LoVo (cell line): ENCODE measurements at places on chromosomes 1 and 21.

DNA sequence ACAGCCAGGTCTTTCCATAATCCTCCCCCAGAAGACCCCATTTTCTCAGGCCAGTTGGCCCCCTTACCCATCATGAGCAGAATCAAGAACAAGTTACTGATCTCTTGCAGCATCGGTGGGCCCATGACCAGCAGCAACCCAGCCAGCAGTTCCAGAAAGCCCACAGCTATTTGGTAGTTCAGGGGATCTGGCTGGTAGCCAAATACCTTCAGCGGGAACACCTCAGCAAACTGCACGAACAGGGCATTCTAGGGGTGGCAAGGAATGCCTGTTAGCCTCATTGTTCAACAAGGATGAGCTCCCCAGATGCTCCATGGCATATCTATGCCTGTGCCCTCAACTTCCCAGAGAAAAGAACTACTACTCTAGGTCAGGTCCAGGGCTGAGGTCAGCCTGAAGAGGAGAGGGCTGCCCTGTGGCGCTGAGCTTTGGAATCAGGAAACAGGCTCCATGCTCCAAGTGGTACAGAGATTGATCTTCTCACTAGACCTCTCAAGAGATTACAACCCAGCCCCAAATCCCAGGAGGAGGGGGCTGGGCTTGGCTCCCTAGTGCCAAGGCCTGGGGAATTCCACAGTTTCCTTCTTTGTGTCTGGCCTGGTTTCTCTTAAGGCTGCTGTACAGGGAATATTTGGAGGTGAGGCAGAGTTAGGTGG lies 1.3 kb downstream of the TMEM35B start:
- no peak for DNase-seq

GRCh38 chr1:107473065-107473464 lies 332.2 kb downstream of the NTNG1 start:
- DNase-seq = no peak

GRCh38 chr1:75471252-75471651 lies 139.7 kb downstream of the SLC44A5 start:
- no peak for DNase-seq

GRCh38 chr1:67573311-67573872 lies 111.6 kb upstream of the GADD45A start:
- no peak for DNase-seq

DNA sequence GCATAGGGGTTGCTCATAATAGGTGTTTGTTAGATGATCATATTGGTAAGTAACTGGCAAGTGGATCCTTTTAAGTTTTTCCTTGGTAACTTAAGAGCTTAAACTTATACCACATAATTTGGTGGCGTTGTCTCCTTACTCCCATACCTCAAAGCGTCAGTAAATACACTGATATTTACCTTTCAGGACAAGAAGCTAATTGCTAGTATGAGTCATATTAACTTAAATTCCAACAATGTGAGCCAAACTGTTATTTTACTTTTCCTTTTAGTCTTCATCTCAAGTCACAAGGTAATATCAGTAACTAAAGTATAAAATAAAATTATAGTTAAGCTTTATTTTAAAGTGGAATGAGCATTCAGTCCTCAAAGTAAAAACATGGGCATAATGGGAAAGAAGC lies 9.0 kb upstream of the SH3GLB1 start:
- peak; percentile 20 for DNase-seq

DNA sequence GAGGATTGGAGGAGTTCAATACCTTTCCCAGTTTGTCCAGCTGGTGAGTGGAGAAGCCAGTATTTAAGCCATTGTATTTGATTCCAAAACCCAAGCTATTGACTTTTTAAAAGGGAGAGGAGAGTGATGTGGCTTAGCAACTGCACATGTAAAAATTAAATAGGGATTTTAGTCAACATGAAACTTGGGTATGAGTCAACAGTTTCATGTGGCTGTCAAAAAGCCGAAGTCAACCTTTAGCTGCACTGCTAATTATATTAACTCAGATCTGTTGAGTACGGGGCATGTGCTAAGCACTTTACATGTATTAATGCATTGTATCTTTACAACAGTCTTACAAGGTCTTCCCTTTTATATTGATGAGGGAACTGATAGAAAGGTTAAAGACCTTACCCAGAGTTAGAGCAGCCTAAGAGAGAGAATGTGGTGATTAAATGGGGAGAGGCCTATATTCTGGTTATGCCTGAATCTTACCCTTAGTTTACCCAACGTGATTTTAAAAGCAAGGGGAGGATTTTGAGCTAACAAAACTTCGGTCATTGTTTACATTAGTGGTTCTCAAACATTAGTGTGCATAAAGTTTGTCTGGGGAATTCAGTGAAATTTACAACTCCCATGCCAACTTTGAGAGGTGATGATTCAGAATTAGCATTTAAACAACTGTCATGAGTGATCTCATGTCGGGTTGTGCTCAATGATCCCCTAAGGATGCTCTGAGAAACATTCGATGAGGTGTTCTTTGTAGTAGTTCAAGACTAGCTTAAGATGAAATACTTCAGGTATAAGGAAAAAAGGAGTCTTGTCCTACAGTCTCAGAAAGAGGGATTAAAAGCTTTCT lies 6.9 kb upstream of the SLC35F3 start:
- DNase-seq = no peak

- DNase-seq = no peak
Measured at GRCh38 chr1:149848340-149849110, 50.8 kb upstream of the BOLA1 start.

DNA sequence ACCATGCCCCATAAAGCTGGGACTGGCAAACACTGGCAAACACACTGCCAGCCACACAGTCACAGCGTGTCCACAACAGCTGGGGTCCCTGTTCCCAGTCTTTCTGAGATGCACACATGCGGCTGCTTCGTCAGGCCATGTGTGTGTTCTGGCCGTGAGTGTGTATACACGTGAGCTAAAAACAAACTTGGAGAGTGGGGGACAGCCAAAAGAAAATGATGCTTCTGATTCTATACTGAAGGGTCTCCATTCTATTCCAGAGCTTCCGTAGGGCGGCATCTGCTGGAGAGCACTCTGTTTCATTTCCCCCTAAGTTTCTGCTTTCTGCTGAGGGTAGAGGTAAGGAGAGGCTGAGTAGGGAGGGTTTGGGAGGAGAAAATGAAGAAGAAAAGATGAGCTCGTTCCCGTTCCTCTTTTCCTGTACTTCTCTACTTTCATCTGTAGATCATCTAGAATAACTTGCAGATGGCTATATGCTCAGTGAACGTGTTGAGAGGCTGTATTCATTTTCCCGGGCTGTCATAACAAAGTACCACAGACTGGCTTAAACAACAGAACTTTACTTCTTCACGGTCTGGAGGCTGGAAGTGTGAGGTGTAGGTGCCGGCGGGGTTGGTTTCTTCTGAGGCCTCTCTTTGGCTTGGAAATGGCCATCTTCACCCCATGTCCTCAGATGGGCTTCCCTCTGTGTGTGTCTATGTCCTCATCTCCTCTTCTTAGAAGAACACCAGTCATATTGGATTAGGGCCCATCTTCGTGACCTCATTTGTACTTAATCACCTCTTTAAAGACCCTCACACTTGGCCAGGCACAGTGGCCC lies 151.6 kb downstream of the TOMM20 start:
- no peak for DNase-seq

DNA sequence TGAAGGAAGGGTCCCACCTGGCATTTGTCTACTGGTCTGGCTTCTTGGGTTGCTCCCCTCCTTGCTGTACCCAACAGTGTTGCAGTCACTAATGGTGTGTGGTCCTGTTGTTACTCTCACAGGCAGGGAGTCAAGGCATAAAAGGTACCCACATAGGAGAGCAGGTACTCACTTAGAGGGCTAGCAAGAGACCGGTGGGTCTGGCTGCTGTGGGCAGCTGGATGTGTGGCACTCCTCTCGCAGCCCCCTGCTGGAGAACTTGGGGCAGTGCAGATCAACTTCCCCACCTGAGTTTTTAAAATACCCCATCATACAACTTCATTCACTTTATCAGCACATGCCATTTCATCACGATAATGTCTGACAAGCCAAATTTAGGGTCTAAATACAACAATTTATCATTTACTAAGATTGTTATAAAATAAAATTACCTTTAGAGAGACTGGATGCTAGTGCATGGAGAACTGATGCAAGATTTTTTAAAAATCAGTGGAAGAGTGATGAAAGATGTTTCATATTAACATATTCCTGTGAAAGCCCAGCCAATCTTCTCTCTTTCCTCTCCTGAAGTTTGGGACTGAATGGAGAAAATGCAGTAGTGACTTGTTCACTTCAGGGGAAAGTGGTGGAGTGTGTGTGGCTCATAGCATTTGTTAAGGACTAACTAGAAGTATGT lies 42.8 kb downstream of the ACP6 start:
- DNase-seq = peak; percentile 24

GRCh38 chr1:16614361-16615252 lies 1.2 kb upstream of the NBPF1 start:
- DNase-seq = no peak

- no peak for DNase-seq
Measured at GRCh38 chr1:113904293-113904673, 316 bp downstream of the AP4B1 start.

DNA sequence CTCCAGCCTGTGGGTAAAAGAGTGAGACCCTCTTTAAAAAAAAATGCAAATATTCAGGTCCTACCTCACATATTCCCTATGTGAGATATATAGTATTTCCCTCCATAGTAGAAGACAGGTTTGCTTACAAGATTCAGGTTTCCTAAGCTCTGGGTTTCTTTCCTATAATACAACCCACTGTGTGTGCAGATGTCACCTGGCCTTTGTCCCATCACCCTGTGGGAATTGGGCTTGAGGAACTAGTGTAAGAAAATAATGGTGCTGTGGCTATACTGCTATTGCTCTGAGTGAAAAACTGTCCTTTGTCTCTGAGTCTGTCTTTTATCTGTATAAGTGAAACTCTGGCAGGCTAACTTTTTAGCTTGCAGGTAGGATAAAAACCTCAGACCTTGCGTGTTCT lies 13.0 kb downstream of the C1orf146 start:
- DNase-seq = no peak

DNA sequence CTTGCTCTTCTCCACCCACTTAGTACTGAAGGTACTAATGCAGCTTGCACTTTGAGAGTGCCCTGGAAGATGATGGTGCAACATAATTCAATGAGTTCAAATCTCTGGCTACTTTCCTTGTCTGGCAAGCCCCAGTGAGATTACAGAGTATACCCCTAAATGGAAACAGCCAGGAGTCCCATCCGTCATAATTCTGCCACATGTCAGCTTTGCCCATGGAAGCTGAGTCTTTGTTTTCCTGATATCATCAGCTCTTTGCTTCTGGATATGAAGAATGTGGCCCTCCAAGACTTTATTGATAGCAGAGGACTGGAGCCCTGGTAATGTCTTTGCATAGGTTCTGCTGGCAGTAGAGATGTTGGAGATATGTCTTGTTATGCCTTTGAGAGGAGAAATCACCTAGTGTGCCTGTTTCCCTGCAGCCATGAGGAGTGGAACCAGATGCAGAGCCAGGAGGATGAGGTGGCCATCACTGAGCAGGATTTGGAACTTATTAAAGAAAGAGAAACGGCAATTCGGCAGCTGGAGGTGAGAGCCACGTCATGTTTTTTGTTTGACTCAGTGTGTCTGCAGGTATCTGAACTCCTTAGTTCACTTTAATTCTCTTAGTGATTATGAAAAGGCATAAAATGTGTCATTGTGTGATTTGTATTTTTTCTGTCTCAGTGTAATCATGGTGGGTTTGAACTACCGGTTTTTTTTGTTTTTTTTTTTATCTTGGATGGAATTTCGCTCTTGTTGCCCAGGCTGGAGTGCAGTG lies 18.7 kb upstream of the PPP1R8 start:
- no peak for DNase-seq

DNA sequence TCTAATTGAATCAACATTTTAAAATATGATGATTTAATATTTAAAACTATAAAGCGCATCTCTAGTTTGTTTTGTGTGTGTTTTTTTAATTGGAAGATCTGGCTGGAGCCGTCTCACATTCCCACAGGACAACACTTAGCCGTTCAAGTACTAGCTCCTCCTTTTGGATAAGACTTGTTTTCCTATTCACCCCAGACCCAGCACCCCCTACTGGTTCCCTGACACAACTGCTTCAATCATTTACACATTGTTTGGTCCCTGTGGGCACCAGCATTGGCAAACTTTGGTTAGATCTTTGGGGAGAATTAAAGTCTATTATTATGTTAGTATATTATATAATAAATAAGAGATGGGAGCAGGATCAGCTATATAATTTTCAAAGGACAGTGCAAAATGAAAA lies 34.5 kb downstream of the TYW3 start:
- no peak for DNase-seq

DNA sequence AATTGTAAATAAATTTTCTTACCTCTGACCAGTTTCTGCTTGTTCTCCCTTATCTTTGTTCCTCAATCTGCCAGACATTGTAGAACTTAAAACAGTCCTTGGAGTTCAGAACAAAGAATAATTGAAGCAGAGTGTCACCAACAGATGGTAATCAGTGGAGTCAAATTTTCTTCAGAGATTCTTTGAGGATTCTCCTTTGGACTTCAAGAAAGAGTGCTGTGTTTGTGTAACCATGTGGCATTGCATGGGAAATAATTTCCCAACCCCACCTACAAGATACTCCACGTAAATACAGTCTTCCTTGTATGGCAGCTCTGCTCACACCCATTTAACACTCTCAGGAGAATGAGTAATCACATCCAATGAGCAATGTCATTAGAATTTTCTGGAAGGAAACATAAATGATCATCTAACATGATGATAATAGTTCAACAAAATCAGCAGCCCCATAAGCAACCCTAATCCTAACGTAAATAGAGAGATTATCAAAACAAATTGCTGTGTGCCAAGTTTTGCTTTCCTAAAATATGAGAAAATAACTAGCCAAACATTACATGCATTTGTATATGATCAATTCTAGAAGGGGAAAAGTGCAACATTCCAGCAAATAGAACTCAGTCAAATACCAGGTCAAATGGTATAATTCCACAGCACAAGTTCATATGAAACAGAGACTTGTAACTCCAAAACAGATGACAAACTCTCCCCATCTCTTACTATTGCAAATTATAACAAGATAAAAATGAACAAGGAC lies 6.9 kb upstream of the DENND1B start:
- DNase-seq = peak; percentile 13

DNA sequence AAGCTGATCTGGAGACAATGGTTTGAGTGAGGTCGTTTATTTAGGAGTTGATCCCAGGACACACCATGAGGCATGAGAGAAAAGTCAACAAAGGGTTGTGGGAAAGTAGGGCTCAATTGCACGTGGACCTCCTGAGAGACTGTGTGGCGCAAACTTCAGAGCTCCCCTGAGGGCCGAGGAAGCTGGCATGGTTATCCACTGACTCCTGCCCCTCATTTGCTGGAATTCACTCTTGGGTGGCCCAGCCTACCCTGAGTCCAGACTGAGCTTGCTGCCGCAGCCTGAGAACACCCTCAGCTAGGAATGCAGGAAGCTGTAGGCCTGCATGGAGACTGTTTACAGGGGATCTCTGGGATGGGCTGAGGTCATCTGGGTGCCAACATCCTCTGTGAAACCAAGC lies 301.0 kb downstream of the RWDD3 start:
- no peak for DNase-seq
